ENCODE measurements at places on chromosomes 12 and 14. TPM values are rescaled to one million over a fixed set of nuclear protein-coding genes. Genes with fewer than 3 reads are reported as not detected.

Gene ZDHHC22
- not detected for total RNA-seq

Gene OR8S1
- not detected for total RNA-seq

Gene SYT1
- total RNA-seq, result 3.7 TPM

Gene NFKBIA
- total RNA-seq, result 50.1 TPM

Gene PIK3C2G
- total RNA-seq, result not detected

Gene ACACB
- total RNA-seq, result 1.3 TPM

Gene TC2N
- total RNA-seq, result 0.18 TPM

Gene NOVA1
- not detected for total RNA-seq

Gene RASSF8
- 73.2 TPM for total RNA-seq

Gene MYF5
- not detected for total RNA-seq

Gene AMDHD1
- not detected for total RNA-seq
